ENCODE measurements at places on chromosomes 11 and 22. TPM values are rescaled to one million over a fixed set of nuclear protein-coding genes. Genes with fewer than 3 reads are reported as not detected.

The OR10A2 gene
- not detected for polyA plus RNA-seq

DNA sequence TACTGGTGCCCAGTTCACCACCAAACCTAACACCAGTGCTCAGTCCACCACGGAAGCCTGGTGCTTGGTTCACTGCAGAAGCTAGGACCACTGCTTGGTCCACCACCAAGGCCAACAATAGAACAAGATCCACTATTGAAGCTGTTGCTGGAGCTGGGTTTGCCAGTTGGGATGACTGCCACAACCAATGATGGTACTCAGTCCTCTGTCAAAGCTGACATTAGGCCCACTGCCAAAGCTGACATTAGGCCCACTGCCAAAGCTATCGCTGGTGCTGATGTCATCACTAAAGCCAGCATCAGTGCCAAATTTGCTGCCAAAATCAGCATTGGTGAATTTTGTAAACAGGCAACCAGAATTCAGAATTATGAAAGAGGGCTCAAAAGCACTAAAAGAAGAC lies 1850.2 kb upstream of the RAG2 start:
- DNase-seq: peak; percentile 10

GRCh38 chr11:12999597-12999996 lies 9.5 kb upstream of the RASSF10 start:
- no peak for DNase-seq

DNA sequence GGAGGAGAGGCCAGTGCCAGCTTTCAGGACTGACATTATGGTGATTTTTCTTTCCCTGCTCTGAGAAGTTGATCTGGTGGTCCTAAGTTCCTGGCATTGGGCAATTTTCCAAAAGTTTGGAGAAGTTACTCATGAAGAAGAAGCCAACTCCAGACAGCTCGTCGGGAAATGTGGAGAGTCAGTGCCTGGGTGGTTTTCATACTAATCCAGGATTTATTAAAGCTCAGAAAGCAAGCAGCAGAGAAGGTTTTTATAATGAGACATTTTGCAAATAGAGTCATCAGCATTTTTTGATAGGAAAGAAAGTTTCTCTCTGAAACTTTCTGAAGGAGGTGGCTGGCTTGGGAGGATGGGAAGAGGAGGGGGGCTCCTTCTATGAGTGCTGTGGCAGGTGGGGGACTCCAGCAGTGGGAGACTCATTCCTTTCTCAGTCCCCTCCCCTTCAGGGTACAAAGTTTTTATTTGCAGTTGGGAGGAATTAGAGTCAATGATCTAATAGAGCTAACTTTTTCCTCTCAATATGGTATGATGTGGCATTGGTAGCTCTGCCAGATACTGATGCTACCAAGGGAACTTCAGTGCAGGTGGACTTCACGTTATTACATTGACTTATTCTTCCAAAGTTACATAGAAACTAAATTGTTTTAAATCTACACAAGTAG lies 55.4 kb downstream of the LIF start:
- DNase-seq: no peak

DNA sequence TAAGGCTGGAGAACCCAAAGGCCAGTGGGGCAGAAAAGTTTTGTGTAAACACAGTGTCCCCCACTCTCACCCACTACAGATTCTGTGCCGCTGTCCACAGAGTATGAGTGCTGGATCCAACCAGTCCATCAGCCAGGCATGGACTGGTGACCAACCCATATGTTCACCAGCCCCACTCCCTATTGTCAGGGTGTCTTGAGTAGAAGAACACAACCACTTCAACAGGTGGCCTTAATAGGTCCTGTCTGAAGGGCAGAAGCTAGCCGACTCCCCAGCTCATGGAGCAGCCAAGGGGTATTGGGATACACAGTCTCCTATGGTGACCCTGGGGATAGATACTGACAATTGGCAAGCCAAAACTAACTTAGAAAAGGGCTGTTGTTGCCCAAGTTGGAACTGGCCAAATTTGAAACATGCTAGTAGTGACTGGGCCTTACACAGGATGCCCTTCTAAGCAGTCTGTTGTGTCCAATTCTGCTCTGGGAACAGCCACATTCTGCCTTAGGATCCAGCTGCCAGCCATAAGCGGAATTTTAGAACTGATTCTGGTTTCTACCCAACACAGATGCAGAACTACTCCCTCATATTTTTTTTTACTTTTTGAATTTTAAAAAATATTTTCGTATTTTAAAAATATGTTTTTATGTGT lies 19.8 kb upstream of the PGM2L1 start:
- no peak for DNase-seq

- DNase-seq: peak; percentile 86
Measured at GRCh38 chr11:3642071-3642951, 519 bp upstream of the ART5 start.

DNA sequence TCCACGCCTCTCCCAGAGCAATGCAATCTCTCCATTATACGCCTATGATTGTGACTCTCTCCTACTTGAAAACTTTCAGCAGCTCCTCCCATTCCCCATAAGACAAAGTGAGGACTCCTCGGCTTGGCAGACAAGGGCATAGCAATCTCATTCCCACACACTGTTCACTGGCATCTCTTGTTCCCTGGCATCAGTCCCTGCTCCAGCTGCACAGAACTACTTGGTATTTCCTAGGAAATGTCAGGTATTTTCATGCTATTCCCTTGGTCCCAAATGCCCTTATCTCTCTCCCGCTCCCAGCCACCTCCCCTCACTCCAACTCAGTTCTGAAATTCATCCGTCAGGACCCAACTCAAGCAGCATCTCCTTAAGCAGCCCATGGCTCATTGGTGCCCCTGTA lies 28.4 kb downstream of the TMPRSS5 start:
- DNase-seq: no peak

The CARD10 gene
- 14.8 TPM for polyA plus RNA-seq

GRCh38 chr11:125390946-125391345 lies 105.1 kb downstream of the FEZ1 start:
- no peak for DNase-seq

- no peak for DNase-seq
Measured at GRCh38 chr11:7965386-7965785, at the start of gene NLRP10. Gene NLRP10 (minus strand): TSS chr11:7965447. CDS start chr11:7963495, 1,952 bp downstream.

- no peak for DNase-seq
Measured at GRCh38 chr22:26849575-26849974, 192.2 kb downstream of the MIAT start.

The BIK gene
- polyA plus RNA-seq: 0.28 TPM

DNA sequence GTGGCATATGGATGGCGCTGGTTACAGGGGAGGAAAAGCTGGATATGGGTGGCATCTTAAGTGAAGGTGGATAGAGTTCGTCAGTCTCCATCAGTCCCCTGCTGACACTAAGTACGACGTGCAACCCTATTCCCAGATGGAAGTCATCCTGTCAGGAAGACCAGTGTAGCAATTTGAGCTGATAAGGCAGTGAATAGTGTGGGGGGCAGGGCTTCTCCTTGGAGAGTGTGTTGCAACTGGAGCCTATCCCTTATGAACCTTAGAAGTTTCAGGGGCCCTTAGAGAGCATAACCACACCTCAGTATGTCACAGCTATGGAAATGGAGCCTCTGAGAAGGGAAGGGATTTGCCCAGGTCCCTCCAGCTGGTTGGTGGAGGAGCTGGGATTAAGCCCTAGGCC lies 36.1 kb upstream of the ANKK1 start:
- no peak for DNase-seq

- DNase-seq: no peak
Measured at GRCh38 chr11:128937480-128937879, 5.2 kb downstream of the TP53AIP1 start.

GRCh38 chr11:65646288-65646957 lies 8.5 kb downstream of the SIPA1 start:
- DNase-seq: no peak

The RIMBP3C gene
- not detected for polyA plus RNA-seq

DNA sequence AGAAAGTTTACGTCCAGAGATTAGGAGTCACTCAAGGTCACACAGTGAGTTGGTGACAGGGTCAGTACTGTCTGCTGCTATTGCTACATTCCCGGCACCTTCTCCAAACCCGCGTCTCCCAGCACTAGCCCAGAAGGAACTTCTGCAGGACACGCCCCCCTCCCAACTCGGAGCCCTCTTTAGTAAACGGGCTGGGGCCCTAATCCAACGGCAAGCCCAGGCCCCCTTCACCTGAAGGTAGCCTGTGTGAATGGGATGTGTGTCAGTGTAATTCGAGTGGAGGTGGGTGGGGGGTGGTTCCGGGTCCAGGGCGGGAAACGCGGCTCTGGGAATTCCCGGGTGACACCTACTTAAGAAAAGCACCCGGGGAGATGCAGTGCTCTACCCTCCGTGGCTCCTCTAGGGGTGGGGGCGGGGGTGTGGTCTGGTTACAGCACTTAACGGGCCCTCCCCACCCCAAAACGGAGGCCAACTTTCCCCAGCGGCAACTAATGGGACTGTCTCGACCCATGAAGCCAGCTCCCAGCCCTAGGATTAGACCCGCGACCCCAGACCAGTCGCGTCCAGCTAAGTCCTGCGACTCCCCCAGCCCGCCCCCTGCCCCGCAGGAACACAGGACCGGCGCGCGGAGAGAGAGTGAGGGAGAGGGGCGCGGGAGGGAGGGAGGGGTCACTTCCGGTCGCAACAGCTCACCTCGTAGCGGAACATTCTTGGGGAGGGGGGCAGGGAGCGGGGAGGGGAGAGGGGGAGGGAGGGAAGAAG lies 468 bp downstream of the PATL1 start:
- peak; percentile 43 for DNase-seq

- no peak for DNase-seq
Measured at GRCh38 chr22:37331034-37331428, 48.7 kb downstream of the CYTH4 start.

GRCh38 chr22:35866651-35867050 lies 149.0 kb downstream of the APOL5 start:
- DNase-seq: no peak

The DLG2 gene
- polyA plus RNA-seq: 1.0 TPM

GRCh38 chr11:44028401-44028800 lies 19.4 kb upstream of the ACCSL start:
- DNase-seq: no peak

The EMID1 gene
- polyA plus RNA-seq: 0.22 TPM

DNA sequence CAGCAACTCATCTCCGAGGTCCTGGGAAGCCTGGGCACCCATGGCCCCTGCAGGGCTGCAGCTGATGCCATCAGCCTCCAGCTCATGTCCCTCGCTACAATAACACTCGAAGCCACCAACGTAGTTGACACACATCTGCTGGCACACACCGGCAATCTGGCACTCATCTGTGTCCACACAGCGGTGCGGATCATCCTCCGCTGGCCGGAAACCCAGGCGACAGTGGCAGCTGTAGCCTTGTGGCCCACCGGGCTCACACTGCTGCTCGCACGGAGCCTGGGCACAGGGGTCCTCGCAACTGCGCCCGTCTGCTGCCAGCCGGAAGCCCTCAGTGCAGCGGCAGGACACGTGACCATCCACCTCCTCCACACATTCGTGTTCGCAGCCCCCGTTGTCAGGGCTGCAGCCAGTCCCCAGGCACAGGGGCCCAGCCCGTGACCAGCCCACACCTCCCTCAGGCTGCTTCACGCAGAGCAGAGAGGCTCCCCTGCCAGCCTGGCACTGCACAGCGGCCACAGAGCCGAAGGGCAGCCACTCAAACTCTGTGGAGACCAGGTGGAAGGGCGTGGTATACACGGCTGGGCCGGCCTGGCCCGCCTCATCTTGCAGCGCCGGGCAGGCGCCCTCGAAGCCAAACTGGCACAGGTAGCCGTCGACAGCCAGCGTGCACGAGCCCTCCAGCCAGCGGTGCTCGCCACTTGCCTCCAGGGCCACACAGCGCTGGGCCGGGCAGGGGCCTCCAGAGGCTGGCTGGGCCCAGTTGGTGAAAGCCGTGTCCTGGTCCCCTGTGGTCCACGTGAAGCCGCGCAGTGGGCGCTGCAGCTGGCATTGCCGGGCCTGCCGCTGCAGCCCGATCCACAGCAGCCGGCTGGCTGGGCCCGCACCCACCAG lies 678 bp downstream of the CD248 start:
- DNase-seq: no peak

DNA sequence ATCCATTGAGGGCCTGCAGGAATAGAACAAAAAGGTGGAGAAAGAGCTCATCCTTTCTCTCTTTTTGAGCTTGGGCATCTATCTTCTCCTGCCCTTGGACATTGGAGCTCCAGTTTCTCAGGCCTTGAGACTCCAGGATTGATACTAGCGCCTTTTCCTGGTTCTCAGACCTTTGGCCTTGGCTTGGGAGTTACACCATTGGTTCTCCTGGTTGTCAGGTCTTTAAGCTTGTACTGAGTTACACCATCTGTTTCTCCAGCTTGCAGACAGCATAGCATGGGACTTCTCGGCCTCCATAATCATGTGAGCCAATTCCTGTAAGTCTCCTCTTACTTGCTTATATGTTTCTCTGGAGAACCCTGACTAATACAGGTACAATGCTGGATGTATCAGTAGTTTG lies 72.6 kb downstream of the GRK3 start:
- no peak for DNase-seq

- no peak for DNase-seq
Measured at GRCh38 chr11:121743285-121743684, 290.5 kb upstream of the SORL1-AS1 start.

DNA sequence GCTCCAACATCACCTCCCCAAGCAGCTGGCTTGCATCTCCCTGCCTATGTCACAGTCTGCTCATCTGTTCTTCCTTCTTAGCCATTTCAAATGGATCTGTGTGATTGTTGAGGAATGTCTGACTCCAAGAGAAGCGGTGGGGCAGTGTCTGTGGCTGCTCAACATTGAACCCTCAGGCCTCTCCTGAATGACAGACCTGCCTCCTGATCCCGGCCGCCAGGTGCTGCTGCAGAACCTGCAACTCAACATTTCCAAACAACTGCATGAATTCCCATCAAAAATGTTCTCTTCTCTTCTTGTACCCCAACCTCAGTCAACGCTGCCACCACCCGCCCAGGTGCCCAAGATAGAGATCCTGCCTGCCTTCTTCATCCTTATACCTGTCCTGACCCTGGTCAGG lies 132.5 kb downstream of the FBXO7 start:
- DNase-seq: no peak

The PAFAH1B2 gene
- polyA plus RNA-seq: 21.6 TPM

DNA sequence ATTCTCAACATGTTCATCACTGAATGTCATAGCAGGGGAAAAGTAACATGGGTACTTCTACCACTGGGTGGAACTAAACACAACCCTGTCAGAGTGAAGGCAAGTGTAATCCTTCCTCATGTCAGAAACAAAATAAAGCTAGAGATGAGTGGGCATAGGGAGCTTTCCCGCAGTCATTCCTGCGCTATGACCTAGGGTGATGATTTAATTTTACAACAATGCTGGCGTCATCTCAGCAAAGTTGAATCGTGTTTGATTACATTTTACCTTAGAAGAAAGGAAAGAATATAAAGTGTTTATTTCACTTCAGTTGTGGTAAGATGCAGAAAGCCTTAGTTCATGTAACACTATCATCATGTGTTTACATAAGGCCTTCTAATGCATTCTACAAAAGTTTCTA lies 355.6 kb downstream of the METTL15 start:
- no peak for DNase-seq

The FDXACB1 gene
- polyA plus RNA-seq: 1.3 TPM

All from heart right ventricle (tissue), 16 donors.